ENCODE measurements at places on chromosomes 3 and 15. TPM values are rescaled to one million over a fixed set of nuclear protein-coding genes. Genes with fewer than 3 reads are reported as not detected.

The LRRIQ4 gene
- total RNA-seq: not detected

The GABRB3 gene
- 3.6 TPM for total RNA-seq

The GRK7 gene
- not detected for total RNA-seq

The ATP13A4 gene
- 14.3 TPM for total RNA-seq

The MED12L gene
- 0.78 TPM for total RNA-seq

The ECE2 gene
- total RNA-seq: 18.8 TPM

The PAK6 gene
- total RNA-seq: 14.8 TPM

The FOXL2NB gene
- total RNA-seq: 0.26 TPM

The PLSCR5 gene
- total RNA-seq: not detected

The EDEM1 gene
- total RNA-seq: 23.9 TPM

The TGM5 gene
- total RNA-seq: not detected

DNA sequence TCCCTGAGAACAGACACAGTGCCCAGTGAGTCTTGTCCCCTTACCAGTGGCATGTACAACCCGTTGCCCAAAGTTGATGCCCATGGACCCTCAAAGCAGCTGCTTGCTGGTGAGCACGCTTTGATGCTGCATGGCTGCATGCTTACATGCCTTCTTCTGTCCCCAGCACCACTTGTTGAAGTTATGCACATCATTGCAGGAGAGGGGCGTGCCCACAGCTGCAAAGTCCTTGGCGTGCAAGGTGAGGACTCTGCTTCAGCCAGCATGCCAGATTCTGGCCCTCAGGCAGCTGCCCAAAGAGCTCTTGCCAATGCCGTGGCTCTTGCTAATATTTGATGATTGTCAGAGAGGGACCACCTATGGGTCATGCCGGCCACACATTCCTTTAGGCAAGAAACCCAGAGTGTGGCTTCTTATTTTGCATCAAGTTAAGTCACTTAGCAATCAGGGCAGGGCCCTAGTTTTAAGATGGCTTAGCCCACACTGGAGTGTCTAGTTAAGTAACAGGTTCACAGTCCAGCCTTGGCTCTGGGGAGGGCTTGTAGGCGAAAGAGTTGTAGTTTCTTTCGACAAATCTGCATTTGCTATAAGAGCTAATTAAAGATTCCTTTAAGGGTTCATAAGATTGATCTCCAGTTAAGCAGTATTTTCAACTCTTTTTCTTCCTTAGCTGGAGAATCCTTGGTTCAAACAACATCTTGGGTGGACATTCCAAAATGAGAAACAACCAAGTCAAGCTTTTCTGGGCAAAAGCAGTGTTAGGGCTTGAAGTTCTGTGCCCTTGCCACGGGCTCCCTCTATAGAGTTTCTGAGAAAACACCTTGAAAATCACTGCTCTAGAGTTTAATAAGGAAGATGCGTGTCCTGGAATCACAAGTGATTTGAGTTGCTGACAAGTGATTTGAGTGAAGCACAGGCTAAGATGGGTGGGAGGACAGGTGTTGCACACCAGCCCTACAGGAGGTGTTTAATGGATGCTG, 128.6 kb downstream of the SLCO3A1 start:
- no peak overlapping the region for H3K27ac ChIP-seq
- no peaks in the 10 kb centered on the region for H3K27me3 ChIP-seq
- no peaks in the 10 kb centered on the region for H3K36me3 ChIP-seq
- no peak overlapping the region for H3K4me3 ChIP-seq
- no peaks in the 10 kb centered on the region for H3K4me1 ChIP-seq
- no peak for DNase-seq

- DNase-seq: no peak
- no peaks in the 10 kb centered on the region for H3K27me3 ChIP-seq
- no peaks in the 10 kb centered on the region for H3K36me3 ChIP-seq
- H3K4me3 ChIP-seq: no peak overlapping the region
Measured at GRCh38 chr3:1207904-1208303, 115.1 kb downstream of the CNTN6 start.

DNA sequence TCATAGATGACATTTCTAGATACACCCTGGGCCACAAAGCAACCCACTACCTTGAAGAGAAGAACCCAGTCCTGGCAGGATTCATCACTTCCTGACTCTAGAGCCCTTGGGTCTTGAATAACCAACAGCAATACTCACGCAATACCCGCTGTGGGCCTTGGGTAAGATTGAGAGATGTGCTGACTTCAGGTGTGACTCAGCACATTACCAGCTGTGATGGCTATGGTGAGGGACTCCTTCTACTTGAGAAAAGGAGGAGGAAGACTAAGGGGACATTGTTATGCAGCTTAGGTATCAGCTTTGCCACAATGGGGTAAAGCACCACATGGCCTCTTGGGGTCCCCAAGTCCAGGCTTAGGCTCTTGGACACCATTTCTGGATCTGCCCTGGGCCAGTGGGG, 14.9 kb downstream of the C3orf33 start:
- DNase-seq: no peak
- no peaks in the 10 kb centered on the region for H3K36me3 ChIP-seq
- H3K27ac ChIP-seq: no peak overlapping the region
- no peaks in the 10 kb centered on the region for H3K4me1 ChIP-seq
- H3K4me3 ChIP-seq: no peak overlapping the region
- H3K27me3 ChIP-seq: no peaks in the 10 kb centered on the region

GRCh38 chr3:120650311-120650710, 31.7 kb downstream of the HGD start:
- H3K4me1 ChIP-seq: peaks cover 14% of the 10 kb centered on the region
- no peak overlapping the region for H3K4me3 ChIP-seq
- H3K27ac ChIP-seq: no peak overlapping the region
- no peak for DNase-seq
- no peaks in the 10 kb centered on the region for H3K36me3 ChIP-seq

DNA sequence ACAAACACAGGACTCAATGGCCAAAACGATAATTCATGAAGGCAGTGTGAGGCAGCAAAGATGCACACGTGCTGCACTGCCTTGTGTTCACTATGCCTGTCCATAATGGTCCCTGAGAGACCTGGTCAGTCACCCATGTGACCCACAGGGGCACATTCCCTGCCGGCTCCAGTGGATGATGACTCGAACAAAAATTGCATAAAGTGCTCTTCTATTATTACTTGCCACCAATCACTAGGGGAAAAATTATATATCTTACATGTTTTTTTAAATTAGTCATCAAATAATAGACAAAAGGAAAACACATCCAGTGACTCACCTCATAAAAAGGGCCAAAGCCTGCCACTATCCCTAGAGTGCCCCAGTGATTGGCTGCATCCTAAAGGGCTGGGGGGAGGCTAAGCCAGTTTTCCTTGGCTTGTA, 47.5 kb downstream of the UBP1 start:
- no peak overlapping the region for H3K4me3 ChIP-seq
- no peak for DNase-seq

GRCh38 chr15:45457641-45458539, 64.7 kb downstream of the SLC30A4 start:
- H3K4me1 ChIP-seq: peaks cover 8% of the 10 kb centered on the region
- peak overlapping the region; percentile 69 for H3K27ac ChIP-seq
- no peaks in the 10 kb centered on the region for H3K27me3 ChIP-seq
- peak; percentile 87 for DNase-seq
- no peaks in the 10 kb centered on the region for H3K36me3 ChIP-seq
- peak overlapping the region; percentile 1 for H3K4me3 ChIP-seq

DNA sequence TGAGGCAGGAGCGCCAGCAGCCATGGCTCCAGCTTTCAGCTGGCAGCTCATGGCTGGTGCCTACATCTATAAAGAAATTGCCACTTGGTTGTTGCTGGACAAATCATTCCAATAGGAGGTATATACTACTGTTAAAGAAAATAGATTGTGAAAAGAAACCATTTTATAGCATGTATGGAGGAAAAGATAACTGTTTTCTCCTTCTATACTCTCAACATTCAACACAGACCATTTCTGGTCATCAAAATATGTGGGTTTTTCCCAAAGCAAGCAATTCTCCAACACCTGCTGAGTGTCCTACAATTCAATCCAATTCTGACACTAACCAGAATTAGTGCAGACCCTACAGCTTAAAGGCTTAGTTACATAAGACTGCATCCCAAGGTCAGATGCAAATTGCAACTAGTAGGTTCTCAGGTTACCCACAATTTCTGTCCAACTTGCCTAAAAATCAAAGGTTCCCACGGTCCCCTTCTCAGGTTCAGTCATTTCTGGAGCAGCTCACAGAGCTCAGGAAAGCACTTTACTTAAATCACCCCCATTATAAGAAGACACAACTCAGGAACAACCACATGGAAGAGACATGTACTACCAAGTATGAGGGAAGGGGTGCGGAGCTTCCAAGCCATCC, 42.4 kb upstream of the STRIT1 start:
- no peak overlapping the region for H3K4me3 ChIP-seq
- no peaks in the 10 kb centered on the region for H3K4me1 ChIP-seq
- H3K27ac ChIP-seq: no peak overlapping the region
- H3K27me3 ChIP-seq: no peaks in the 10 kb centered on the region
- no peak for DNase-seq

DNA sequence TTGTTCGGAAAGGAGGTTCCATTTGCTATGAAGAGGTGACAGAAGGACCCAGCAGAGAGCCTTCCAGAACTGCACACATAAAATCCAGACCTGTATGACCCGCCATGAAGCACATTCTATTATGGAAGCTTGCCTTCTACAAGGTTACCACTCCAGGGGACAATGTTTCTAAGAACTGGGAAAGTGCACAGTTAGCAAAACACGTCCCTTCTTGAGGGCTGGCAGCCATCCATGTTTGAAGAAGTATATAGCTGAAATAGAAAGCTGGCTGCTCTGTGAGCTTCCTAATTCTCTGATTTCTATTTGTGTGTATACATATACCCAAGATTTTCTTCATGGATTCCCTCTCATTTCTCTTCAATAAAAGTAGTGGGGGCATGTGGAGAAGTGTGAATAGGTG, 74.6 kb downstream of the CNTN3 start:
- H3K27me3 ChIP-seq: no peaks in the 10 kb centered on the region
- H3K36me3 ChIP-seq: no peaks in the 10 kb centered on the region
- H3K4me3 ChIP-seq: no peak overlapping the region
- peak; percentile 9 for DNase-seq
- H3K4me1 ChIP-seq: no peaks in the 10 kb centered on the region

DNA sequence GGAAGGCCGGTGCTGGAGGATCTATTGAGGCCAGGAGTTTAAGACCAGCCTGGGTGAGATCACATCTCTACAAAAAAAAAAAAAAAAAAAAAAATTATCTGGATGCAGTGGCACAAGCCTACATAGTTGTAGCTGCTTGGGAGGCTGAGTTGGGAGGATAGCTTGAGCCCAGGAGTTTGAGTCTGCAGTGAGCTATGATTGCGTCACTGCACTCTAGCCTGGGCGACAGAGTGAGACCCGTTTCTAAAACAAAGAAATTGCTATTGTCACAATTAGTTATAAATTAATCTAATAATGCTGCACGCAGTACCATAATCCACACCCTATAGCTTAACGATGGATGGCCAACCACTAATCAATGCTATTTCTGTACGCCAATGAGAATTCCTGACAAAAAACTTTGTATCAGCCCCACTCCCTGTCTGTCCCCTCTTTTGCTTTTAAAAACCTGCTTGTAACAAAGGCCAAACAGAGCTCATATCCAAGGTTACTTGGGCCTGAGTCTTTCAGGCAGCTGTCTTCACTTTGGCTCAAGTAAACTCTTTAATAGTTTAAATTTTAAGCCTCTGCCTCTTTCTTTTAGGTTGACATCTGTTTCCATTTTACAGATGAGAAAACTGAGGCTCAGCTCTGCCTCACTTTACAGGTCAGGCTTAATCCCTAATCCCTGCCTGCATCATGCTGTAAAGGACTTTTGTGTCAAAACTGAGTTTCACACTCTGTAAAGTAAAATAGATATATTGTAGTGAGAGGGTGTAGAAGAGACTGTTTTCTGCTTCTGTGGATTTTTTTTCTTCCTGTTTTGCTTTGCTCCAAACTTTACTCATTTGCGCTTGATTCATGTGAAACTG, 10.9 kb downstream of the FLNB start:
- no peaks in the 10 kb centered on the region for H3K36me3 ChIP-seq
- no peak overlapping the region for H3K27ac ChIP-seq
- DNase-seq: no peak
- H3K4me3 ChIP-seq: no peak overlapping the region

- no peaks in the 10 kb centered on the region for H3K36me3 ChIP-seq
- H3K27me3 ChIP-seq: no peaks in the 10 kb centered on the region
- DNase-seq: no peak
- H3K4me3 ChIP-seq: no peak overlapping the region
- no peak overlapping the region for H3K27ac ChIP-seq
Measured at GRCh38 chr15:77836121-77836692, 203.5 kb upstream of the LINGO1 start.

GRCh38 chr3:169288553-169288952, 375.0 kb downstream of the MECOM start:
- H3K27me3 ChIP-seq: no peaks in the 10 kb centered on the region
- no peak overlapping the region for H3K4me3 ChIP-seq
- no peak for DNase-seq

DNA sequence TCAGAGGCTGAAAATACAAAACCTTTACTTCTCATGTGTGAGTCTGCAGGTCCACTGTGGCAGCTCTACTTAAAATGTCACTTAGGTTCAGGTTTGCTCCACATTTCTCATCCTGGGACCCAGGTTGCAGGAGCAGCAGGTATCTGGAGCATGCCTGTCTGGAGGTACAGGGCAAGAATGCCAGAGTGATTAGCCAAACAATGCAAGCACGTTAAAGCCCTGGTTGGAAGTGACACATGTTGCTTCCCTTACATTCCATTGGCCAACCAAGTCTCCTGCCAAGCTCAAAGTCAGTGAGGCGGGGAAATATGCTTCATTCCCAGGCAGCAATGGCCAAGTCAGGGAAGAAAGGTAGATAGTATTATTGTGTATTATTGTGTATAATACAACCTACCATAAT, 76.8 kb upstream of the ARL6 start:
- no peaks in the 10 kb centered on the region for H3K27me3 ChIP-seq
- H3K4me1 ChIP-seq: no peaks in the 10 kb centered on the region
- H3K27ac ChIP-seq: no peak overlapping the region
- DNase-seq: no peak

DNA sequence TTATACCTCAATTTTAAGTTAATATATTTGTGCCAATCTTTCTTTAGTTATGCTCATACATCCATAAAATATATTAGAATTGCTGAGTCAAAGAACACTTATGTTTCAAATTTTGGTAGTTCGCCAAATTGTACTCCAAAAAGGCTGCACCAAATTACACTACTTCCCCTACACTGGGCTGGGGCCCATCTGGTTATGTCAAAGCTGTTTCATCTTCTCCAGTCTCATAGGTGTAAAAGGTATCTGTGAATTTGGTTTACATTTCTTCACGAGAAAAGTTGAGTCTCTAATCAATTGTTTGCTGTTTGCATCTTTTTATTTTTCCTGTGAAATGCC, 706 bp downstream of the FSIP1 start:
- H3K27me3 ChIP-seq: no peaks in the 10 kb centered on the region
- no peaks in the 10 kb centered on the region for H3K36me3 ChIP-seq
- no peak overlapping the region for H3K4me3 ChIP-seq

DNA sequence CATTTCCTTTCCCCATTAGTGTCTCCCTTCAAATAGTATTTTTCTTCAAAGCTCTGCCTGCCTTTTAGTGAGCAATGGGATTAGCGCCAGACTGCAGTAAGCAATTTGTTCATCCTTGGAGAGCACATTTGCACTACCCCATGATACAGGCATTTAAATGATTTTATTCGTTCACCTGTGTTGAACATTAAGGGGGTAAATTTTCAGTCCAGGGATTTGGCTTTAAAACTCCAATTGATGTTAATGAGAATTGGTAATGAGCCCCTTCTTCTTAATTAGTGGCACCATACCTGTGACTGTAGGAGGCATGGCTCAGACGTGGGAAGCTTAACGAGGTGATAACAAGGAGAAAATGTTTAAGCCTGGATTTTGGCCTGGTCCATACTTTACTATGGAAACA, 161.4 kb upstream of the NANOGP8 start:
- no peaks in the 10 kb centered on the region for H3K4me1 ChIP-seq
- no peak for DNase-seq
- no peak overlapping the region for H3K27ac ChIP-seq
- no peaks in the 10 kb centered on the region for H3K36me3 ChIP-seq

Data from body of pancreas (tissue), 4 donors.